Posterior vena cava (tissue), 2 donors: ENCODE measurements at places on chromosomes 4 and X.
A peak's percentile ranks its signal among the peaks of the same experiment; 100 is the strongest.

DNA sequence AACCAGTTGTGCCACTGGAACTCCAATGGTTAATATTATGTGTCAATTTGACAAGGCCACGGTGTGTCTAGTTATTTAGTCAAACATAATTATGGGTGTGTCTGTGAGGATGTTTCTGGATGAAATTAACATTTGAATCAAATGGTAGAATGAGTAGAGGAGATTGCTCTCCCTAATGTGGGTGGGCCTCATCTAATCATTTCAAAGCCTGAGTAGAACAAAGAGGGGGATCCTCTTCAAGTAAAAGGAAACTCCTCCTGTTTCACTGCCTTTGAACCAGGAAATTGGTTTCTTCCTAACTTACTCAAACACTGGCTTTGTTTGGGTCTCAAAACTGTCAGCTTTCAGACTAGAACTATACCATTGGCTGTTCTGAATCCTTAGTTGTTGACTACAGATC lies 1692.1 kb downstream of the PCDH19 start:
- no peak for DNase-seq

DNA sequence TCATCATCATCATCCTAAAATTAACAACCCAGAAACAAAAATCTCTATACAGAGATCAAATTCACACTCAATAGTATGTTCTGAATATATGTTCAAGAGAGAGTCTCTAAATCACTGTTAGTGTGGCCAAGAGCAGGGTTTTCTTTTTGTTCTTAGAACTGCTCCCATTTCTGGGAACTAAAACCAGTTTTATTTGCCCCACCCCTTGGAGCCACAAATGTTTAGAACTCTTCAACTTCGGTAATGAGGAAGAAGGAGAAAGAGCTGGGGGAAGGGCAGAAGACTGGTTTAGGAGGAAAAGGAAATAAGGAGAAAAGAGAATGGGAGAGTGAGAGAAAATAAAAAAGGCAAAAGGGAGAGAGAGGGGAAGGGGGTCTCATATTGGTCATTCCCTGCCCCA lies 32.3 kb downstream of the CYBB start:
- no peak for DNase-seq

GRCh38 chr4:94500685-94501084 lies 48.9 kb downstream of the PDLIM5 start:
- no peak for DNase-seq

- DNase-seq = no peak
Measured at GRCh38 chrX:150229481-150229880, 133.6 kb upstream of the MAMLD1 start.

DNA sequence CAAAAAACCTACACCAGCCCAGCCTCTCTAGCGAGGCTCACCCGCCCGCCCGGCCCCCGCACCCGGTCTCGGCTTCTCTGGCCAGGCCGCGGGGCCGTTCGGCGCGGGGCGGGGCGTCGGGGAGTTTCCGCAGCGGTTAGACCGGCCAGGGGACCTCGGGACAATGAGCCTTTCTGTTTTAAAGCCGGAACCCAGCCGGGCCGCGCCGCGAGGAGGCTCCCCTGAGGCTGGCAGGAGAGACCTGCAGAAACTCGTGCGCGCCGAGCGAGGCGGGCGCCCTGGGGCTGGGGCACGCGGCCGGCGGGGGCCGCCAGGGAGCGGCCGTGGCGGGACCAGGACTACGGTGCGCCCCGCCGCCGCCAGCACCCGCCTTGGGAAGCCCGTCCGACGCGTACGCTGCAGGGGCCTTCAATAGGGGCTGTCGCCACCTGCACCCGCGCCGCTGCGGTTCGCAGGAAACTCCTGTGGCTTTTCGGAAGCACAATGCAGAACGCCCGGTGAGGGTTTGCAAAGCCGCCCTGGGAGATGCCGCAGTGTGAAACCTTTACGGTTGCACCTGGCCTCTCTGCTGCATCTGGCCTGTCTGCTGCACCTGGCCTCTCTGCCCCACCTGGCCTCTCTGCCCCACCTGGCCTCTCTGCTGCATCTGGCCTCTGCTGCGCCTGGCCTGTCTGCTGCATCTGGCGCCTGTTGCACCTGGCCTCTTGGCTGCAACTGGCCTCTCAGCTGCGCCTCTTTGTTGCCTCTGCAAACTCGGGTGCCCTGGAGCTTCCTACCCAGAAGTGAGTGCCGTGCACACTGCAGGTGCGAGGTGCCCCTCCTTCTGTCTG lies 63.9 kb downstream of the TRAPPC11 start:
- peak; percentile 86 for DNase-seq

GRCh38 chr4:85431881-85432485 lies 43.0 kb upstream of the ARHGAP24 start:
- no peak for DNase-seq
